SJSA1 (cell line): ENCODE measurements at places on chromosomes 1 and 21. TPM values are rescaled to one million over a fixed set of nuclear protein-coding genes. Genes with fewer than 3 reads are reported as not detected.

- peak; percentile 63 for DNase-seq
Measured at GRCh38 chr21:32256873-32257620, 21.8 kb downstream of the MIS18A start.

- DNase-seq, result no peak
Measured at GRCh38 chr1:36447450-36447849, 2.8 kb downstream of the OSCP1 start.

Gene INAVA
- 0.72 and 5.5 TPM in 2 replicates for total RNA-seq

Gene TRIM17
- not detected in 2 replicates for total RNA-seq

Gene RASSF5
- 2.7 and 3.3 TPM in 2 replicates for total RNA-seq
